Uterus (tissue), 4 donors: ENCODE measurements at places on chromosomes 16 and 17. TPM values are rescaled to one million over a fixed set of nuclear protein-coding genes. Genes with fewer than 3 reads are reported as not detected.

Gene CCDC200
- not detected for total RNA-seq

DNA sequence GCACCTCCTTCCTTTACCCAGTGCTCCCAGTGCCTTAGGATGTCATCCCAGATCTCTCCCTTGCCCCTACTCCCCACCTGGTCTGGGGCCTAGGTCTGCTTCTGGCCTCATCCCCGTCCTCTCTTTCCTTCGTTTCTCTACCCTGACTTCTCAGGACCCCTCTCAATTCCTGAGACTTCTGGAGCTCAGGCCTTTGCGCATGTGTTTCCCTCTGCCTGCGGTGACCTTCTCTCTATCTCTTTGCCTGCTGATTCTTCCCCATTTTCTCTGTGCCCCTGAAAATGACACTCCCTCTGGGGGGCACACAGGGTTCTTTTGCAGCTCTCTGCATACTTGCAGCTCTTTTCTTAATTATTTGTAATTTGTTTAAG is 13.5 kb downstream of the ADORA2B start:
- H3K27me3 ChIP-seq = no peaks in the 10 kb centered on the region
- no peak for DNase-seq
- H3K4me3 ChIP-seq = no peak overlapping the region
- H3K4me1 ChIP-seq = no peaks in the 10 kb centered on the region

DNA sequence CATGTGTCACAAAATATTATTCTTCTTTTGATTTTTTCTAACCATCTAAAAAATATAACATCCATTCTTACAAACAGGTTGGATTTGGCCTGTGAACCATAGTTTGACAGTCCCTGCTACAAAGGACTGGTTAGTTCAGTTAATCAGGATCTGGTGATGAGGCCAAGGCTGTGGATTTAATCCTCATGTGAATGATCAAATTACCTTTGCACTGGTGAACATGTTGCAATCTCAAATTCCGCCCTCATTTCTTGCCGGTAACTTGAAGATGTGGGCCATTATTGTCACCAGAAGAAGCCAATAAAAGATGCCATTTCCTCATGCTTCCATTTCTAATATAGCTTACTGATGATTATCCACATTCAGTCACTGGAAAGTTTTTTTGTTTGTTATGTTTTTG is 35.3 kb upstream of the YPEL2 start:
- no peaks in the 10 kb centered on the region for H3K36me3 ChIP-seq
- H3K4me3 ChIP-seq = no peak overlapping the region
- H3K4me1 ChIP-seq = no peaks in the 10 kb centered on the region
- no peak for DNase-seq
- no peak overlapping the region for H3K27ac ChIP-seq

DNA sequence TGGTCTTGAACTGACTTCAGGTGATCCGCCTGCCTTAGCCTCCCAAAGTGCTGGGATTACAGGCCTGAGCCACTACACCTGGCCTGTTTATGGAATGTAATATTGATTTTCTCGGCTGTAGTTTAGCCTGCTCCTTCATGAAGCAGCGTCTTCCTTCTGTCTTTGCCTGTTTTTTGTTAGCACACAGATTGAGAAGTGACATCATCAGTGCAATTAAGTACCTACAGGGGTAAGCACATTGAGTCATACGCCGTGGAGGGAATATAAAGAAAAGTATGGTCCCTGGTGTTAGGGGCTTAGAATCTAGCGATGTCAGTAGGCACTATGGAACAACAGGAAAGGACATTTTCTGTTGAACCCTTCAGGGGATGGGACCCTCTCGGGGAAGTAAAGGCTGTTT is 48.7 kb upstream of the SEC14L1 start:
- H3K4me3 ChIP-seq = no peak overlapping the region
- no peaks in the 10 kb centered on the region for H3K36me3 ChIP-seq
- H3K27me3 ChIP-seq = no peaks in the 10 kb centered on the region
- H3K4me1 ChIP-seq = peaks cover 8% of the 10 kb centered on the region
- no peak overlapping the region for H3K27ac ChIP-seq

Gene KRTAP2-2
- total RNA-seq = not detected

- H3K27ac ChIP-seq = no peak overlapping the region
- no peaks in the 10 kb centered on the region for H3K4me1 ChIP-seq
- H3K36me3 ChIP-seq = no peaks in the 10 kb centered on the region
- no peaks in the 10 kb centered on the region for H3K27me3 ChIP-seq
- H3K4me3 ChIP-seq = no peak overlapping the region
- DNase-seq = no peak
These were observed 155.6 kb upstream of the PLCG2 start for GRCh38 chr16:81623365-81624102.

Gene KRTAP4-5
- not detected for total RNA-seq

- H3K27ac ChIP-seq = peak overlapping the region; percentile 38
- H3K27me3 ChIP-seq = no peaks in the 10 kb centered on the region
- no peak overlapping the region for H3K4me3 ChIP-seq
- no peaks in the 10 kb centered on the region for H3K4me1 ChIP-seq
These were observed 344.3 kb downstream of the WWOX start for GRCh38 chr16:78443542-78444364.

GRCh38 chr17:80270836-80271235 is 10.2 kb downstream of the RNF213 start:
- no peaks in the 10 kb centered on the region for H3K36me3 ChIP-seq
- no peak for DNase-seq
- H3K4me1 ChIP-seq = no peaks in the 10 kb centered on the region
- H3K4me3 ChIP-seq = no peak overlapping the region

DNA sequence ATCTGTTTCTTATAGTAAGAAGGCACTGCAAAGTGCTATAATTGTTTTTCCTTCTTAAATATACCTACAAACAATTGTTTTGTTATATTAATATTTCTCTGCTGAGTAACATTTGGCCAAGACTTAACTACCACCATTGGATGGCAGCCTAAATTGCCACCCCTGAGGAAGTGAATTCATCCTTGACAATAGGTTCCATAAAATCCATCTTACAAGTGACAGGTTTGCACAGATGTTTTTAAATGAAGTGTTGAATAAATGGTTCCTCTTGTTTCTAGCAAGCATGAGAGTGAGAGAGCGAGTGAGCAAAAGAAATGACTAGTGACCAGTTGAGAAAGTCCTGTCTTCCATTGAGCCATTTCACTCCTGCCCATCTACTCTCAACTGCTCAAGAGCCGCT is 8.3 kb upstream of the MPHOSPH6 start:
- H3K27me3 ChIP-seq = no peaks in the 10 kb centered on the region
- no peak for DNase-seq
- H3K4me1 ChIP-seq = no peaks in the 10 kb centered on the region
- H3K27ac ChIP-seq = no peak overlapping the region

DNA sequence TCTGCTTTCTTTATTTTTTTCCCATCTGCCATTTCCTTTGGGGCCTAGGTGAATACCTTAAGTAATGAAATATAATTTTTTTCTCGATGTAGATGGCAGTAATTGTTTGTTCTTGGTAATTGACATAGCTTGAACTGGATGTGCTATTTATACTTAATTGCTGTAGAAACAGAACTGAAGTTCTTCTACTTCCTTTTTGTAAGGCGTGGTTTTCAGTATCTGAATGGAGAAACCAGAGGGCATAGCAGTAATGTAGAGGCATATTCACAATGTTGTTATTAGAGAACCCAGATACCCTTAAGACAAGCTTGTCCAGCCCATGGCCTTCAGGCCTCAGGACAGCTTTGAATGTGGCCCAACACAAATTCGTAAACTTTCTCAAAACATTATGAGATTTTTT is 16.4 kb downstream of the ATP6V0A1 start:
- no peaks in the 10 kb centered on the region for H3K36me3 ChIP-seq
- H3K27me3 ChIP-seq = no peaks in the 10 kb centered on the region
- H3K4me3 ChIP-seq = no peak overlapping the region
- DNase-seq = no peak
- H3K27ac ChIP-seq = peak overlapping the region; percentile 6

Gene TMEM238L
- not detected for total RNA-seq

- no peaks in the 10 kb centered on the region for H3K36me3 ChIP-seq
- peak; percentile 63 for DNase-seq
- no peaks in the 10 kb centered on the region for H3K4me1 ChIP-seq
- peak overlapping the region; percentile 99 for H3K27ac ChIP-seq
- H3K27me3 ChIP-seq = no peaks in the 10 kb centered on the region
These were observed 5.5 kb upstream of the MAF start for GRCh38 chr16:79605999-79606398.

GRCh38 chr17:74446551-74447500 is 14.9 kb downstream of the GPRC5C start:
- no peaks in the 10 kb centered on the region for H3K36me3 ChIP-seq
- peak overlapping the region; percentile 76 for H3K27ac ChIP-seq
- DNase-seq = peak; percentile 68
- peaks cover 8% of the 10 kb centered on the region for H3K4me1 ChIP-seq
- no peaks in the 10 kb centered on the region for H3K27me3 ChIP-seq
- no peak overlapping the region for H3K4me3 ChIP-seq

DNA sequence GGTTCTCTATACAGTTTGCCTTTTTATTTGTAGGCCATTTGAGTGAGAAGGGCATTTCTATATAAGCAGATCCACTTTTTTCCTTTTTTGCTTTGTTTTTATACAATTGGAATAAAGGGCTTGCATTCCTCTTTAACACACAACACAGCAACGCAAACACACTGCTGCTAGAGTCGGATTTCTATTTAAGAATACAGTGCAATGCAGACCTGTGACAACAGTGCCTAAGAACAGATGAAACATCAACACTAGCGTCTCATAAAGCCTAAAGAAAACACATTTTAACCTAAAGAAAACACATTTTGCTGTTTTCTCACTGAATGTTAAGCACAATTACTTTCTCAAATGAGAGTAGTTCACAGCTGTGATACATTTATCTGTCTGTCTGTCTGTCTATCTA is 1141.1 kb downstream of the CDH11 start:
- no peak for DNase-seq
- no peaks in the 10 kb centered on the region for H3K36me3 ChIP-seq
- H3K4me1 ChIP-seq = no peaks in the 10 kb centered on the region
- H3K27me3 ChIP-seq = no peaks in the 10 kb centered on the region

Gene HOXB1
- total RNA-seq = not detected

Gene OTOP2
- 0.46 TPM for total RNA-seq

DNA sequence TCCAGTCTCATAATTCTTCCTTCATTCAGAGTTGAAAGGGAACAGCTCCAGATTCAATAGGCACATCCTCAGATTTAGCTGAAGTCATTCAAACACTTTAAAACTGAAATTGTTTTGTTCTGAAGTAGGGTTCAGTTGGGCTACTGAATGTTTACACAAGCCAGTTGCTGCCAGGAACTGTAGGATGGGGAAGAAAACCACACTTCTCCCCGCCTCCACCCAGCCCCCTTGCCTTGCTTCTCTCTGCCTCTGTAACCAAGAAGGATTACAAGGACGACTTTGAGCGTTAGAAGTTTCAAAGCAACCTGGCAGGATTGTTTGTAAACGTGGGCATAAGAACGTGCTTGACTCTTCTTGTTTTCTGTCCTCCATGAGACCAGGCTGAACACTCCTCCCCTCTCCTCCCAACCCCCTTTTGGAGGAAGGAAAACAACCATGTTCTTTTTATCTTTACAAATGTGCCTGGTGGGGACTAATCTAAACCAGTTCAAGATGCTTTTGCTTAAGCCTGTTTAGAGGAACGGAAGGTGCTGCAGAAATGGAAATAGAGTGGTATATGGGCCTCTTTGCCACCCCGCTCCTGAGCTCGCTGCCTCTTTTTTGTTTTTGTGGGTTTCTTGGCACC is 287.9 kb downstream of the FTO start:
- H3K36me3 ChIP-seq = no peaks in the 10 kb centered on the region
- no peak overlapping the region for H3K4me3 ChIP-seq
- no peak for DNase-seq
- no peaks in the 10 kb centered on the region for H3K4me1 ChIP-seq
- no peaks in the 10 kb centered on the region for H3K27me3 ChIP-seq

DNA sequence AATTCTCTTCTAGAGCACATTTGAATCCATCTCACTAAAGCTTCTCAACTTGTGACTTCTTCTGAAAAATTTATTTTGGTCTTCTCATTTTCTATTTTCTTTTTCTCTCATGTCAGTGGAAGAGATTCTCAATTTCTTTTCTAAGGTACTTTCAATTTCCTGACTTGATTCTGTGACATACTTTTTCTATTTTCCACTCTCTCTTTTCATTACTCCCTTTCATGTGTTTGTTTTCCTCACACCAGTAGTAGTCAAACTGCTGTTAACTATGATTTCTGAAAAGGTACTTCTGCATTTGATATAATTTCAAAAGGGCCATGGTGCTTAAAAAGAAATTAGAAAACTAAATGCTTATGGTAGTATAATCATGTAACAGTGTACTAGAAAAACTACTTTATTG is 41.9 kb downstream of the NFAT5 start:
- no peaks in the 10 kb centered on the region for H3K27me3 ChIP-seq
- no peaks in the 10 kb centered on the region for H3K36me3 ChIP-seq
- H3K4me3 ChIP-seq = no peak overlapping the region

Gene RAB11FIP4
- total RNA-seq = 12.0 TPM

DNA sequence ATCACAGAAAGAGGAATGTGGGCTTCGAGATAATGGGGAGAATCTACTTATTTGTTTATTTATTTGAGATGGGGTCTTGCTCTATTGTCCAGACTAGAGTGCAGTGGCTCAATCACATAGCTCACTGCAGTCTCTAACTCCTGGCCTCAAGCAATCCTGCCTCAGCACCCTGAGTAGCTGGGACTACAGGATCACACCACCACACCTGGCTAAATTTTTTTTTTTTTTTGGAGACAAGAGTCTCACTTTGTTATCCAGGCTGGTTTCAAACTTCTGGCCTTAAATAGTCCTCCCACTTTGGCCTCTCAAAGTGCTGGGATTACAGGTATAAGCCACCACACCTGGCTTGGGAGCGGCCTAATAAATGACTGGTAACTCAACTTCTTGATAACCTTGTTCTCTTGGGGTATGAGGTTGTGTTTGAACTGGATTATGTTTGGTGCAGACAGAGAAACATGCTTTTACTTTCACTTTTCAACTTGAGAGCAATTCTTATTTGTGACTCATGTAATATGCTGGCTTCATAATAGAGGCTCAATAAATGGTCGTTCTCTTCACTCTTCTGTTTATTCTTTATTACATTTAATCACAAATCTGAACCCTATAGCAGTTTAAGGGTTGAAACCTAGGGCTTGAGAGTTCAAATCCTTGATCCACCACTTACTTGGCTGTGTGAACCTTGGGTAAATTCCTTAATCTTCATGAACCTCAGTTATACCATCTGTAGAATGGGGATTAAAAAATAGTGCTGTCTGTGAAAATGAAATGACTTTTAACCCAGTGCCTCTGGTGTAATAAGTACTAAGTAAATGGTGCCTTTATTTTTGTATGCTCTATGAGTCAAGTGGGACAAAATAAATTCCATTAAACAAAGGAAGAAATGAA is 129.1 kb upstream of the HS3ST2 start:
- DNase-seq = no peak
- H3K4me1 ChIP-seq = no peaks in the 10 kb centered on the region
- H3K27ac ChIP-seq = no peak overlapping the region
- no peaks in the 10 kb centered on the region for H3K27me3 ChIP-seq
- H3K36me3 ChIP-seq = no peaks in the 10 kb centered on the region

Gene TEX19
- not detected for total RNA-seq

- no peak overlapping the region for H3K4me3 ChIP-seq
- peak overlapping the region; percentile 58 for H3K27ac ChIP-seq
- no peaks in the 10 kb centered on the region for H3K27me3 ChIP-seq
- DNase-seq = no peak
- no peaks in the 10 kb centered on the region for H3K36me3 ChIP-seq
These were observed 34.0 kb downstream of the PLCD3 start for GRCh38 chr17:45098081-45098868.
